ENCODE measurements at places on chromosomes 12 and 14. TPM values are rescaled to one million over a fixed set of nuclear protein-coding genes. Genes with fewer than 3 reads are reported as not detected.
A peak's percentile ranks its signal among the peaks of the same experiment; 100 is the strongest.

The KRT86 gene
- total RNA-seq = 0.10 TPM

The DHH gene
- not detected for total RNA-seq

GRCh38 chr12:108479364-108480070 lies 35.6 kb upstream of the FICD start:
- no peaks in the 10 kb centered on the region for H3K36me3 ChIP-seq
- no peaks in the 10 kb centered on the region for H3K4me1 ChIP-seq
- DNase-seq = no peak
- peaks cover 21% of the 10 kb centered on the region for H3K27me3 ChIP-seq

DNA sequence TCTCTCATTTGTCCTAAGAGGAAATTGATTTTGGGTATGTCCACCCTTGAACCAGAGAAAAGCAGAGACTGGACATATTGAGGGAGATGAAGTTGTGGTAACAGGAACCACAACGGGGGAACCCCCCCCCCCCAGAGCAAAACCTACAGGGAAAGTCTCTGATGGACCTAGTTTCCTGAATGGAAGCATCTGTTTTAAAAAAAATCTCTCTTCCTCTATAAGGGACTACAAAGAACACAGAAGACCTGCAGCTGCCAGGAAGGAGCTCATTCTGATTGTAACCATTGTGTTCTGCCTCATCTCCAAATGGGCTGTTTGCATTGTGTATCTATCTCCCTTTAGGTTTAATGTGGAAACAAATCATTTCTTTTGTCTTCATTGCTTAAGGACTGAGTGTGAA lies 13.4 kb downstream of the C1S start:
- H3K4me1 ChIP-seq = peaks cover 5% of the 10 kb centered on the region
- no peak for DNase-seq
- H3K36me3 ChIP-seq = no peaks in the 10 kb centered on the region
- no peak overlapping the region for H3K27ac ChIP-seq

DNA sequence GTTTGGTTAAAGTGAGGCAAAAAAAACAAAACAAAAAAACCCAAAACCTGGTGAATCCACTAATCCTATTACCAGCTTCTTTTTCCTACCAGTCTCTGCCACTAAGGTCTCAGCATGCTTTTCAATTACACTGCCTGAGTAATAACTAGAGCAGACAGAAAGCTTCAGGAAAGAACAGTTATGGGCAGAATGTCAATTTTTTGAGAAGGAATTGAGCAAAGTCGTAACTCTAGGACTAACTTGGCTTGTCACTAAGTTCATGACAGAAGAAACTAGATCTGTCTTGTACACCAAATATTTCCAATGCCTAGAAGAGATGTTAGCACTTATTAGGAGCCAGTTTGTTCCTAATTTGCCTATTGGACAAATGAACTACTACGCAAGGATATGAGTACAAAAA lies 148.8 kb upstream of the CNOT2 start:
- H3K27ac ChIP-seq = no peak overlapping the region
- no peaks in the 10 kb centered on the region for H3K36me3 ChIP-seq
- DNase-seq = no peak
- H3K27me3 ChIP-seq = no peaks in the 10 kb centered on the region

GRCh38 chr12:51590347-51591015 lies 552 bp upstream of the SCN8A start:
- DNase-seq = peak; percentile 82
- no peaks in the 10 kb centered on the region for H3K36me3 ChIP-seq
- H3K27ac ChIP-seq = peak overlapping the region; percentile 29
- H3K4me1 ChIP-seq = peaks cover 13% of the 10 kb centered on the region
- peak overlapping the region; percentile 73 for H3K4me3 ChIP-seq

DNA sequence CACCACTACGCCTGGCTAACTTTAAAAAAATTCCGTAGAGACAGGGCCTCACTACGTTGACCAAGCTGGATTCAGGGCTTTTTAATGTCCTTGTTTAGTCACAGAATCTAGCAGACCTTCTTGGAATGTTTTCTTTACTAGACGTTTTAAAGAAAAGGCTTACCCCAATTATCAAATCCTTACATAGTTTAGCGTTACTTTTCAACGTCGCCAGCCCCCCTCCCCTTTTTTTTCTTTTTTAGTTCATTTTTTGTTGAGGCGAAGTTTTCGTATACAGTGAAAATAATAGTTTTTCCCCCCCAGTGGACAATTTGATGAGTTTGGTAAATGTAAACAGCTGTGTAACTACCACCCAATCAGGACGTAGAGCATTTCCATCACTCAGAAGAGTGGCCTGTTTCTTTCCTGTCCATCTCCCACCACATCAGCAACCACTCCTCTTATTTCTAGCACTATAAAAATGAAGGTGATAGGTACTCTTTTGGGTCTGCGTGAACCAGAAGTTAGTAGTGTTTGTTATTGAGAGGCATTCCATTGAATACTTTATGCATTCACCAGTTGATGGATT lies 753 bp upstream of the DLGAP5 start:
- no peaks in the 10 kb centered on the region for H3K27me3 ChIP-seq
- H3K4me1 ChIP-seq = peaks cover 27% of the 10 kb centered on the region

GRCh38 chr14:68285421-68286179 lies 466.0 kb downstream of the RAD51B start:
- DNase-seq = peak; percentile 82
- no peaks in the 10 kb centered on the region for H3K36me3 ChIP-seq
- H3K4me1 ChIP-seq = peaks cover 67% of the 10 kb centered on the region
- peak overlapping the region; percentile 46 for H3K27ac ChIP-seq
- H3K27me3 ChIP-seq = no peaks in the 10 kb centered on the region

DNA sequence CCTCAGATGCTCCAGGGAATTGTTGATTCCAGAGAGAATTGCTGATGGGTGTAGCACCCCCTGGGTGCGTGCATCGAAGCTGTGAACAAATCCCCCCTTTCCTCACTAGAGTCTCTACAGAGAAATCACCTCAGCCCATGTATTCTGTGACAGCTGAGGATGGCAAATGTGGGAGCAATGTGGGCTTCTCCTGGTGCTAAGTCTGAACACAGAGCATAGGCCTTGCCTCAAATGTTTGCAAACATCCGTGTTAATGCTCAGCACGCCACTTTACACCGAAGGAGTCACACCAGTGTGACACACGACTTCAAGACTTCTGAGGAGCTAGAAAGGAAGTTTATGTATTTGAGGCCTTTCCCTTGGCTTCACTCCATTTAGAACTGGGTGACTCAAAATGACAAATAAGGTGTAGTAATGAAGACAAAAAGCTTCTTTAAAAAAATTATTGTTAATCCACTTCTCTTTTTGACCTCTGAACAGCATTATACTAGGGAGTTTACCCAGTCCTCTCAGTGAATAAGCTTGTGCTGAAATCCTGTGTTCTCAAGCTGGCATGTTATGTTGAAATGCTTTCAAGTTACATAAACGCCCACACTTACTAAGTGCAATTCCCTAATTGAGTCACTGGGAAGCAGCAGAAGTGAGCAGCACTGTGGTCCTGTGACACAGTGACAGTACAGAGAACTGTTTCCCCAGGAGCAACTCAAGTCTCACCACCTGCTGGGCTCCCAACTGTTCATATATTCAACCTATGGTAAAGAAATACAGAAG lies 92.9 kb downstream of the FAR2 start:
- H3K4me1 ChIP-seq = peaks cover 18% of the 10 kb centered on the region
- peak; percentile 35 for DNase-seq
- no peak overlapping the region for H3K27ac ChIP-seq
- H3K4me3 ChIP-seq = no peak overlapping the region

Data from activated CD4-positive, alpha-beta memory T cell treated with anti-CD3 and anti-CD28 coated beads for 36 hours (primary cell).